SK-N-SH treated with all-trans-retinoic acid at 6 μM for 48 hours (cell line): ENCODE measurements at places on chromosomes 13 and 19.

GRCh38 chr13:111398196-111398595 is 77.8 kb downstream of the TEX29 start:
- no peak for ATAC-seq

DNA sequence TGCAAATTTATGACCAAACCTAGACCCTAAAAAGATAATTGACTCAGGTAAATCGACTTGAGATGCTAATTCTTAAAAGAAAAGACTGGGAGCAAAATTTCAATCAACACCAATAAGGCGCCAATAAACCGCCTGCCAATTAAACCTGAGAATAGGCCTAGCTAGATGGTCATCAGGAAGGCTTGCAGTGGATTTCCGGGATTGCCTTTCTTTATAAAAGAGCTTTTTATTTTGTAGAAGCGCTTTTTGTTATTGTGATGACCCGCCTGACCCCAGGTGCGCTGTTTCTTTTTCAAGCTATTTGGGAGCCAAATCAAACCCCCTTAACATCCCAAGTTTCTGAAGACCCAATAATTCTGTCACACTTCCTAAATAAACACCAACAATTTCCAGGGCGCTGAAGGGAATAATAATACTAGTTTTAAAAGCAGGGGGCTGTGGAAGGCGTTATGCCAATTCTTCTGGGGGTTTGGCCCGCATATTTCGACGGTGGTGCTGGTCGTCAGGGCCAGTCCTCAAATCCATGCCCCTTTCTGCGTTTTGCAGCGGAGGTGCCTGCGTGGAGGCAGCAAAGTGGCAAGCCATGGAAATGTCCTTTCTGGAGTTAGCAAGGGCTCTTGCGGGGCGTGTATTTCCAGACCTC is 2.9 kb upstream of the ZIC5 start:
- no peak for ATAC-seq

GRCh38 chr19:33286899-33287298 is 15.4 kb downstream of the CEBPA start:
- no peak for ATAC-seq

DNA sequence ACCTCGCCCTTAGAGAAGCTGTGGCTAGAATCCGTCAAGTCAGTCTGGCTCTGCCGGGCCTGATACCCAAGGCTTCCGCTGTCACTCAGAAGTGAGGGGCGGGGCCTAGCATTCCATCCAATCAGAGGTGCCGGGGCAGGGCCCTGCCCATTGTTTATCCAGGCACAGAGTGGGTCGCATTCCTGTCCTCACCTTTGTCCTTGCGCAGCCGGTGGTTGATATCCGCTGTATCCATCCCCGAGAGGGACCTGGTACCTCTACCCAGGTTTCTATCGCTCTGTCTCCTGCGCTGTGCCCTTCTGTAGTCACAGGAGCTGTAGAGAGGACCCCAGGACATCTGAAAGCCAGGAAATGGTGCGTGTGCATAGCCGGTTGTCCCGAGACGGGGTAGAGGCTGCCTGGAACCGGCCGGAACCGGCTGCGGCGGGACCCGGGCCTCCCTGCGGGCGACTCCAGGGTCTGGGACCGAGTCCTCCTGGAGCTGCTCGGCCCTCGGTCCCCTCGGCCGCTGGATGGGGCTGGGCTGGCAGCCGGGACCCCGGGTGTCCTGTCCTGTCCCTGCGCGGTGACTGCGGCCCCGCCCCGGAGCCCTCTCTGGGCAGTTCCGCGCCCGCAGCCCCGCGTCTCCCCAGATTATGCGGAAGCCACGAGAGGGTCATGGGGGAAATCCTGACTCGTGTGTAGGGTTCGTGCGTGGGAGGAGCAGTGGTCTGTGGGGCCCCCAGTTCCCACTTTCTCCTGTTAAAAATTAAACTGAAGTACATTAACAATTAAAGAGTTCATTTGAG is at the start of gene ZNF763:
Gene ZNF763 (plus strand): TSS at position 183 of the 788 bp plus-strand sequence. CDS start 169 bp downstream, at position 352.
- peak; percentile 96 for ATAC-seq

DNA sequence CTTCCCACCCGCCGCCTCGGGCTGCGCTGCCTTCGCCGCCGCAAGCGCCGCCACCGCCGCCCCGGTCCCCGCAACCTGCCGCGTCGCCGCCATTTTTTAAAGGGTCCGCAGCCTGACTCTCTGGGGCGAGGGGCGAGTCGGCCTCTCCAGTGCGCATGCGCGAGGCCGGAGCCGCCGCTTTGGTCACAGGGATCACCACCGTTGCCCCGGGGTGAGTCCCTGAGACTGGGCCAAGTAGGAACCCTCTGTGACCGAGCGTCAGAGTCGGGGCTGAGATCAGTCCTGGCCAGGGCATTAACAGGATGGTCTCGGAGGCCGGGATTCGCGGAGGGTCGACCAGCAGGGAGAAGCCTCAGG is 42.6 kb downstream of the ZNF146 start:
- ATAC-seq, result peak; percentile 61

- ATAC-seq, result no peak
Measured at GRCh38 chr19:49514151-49514550, 1.7 kb downstream of the FCGRT start.

DNA sequence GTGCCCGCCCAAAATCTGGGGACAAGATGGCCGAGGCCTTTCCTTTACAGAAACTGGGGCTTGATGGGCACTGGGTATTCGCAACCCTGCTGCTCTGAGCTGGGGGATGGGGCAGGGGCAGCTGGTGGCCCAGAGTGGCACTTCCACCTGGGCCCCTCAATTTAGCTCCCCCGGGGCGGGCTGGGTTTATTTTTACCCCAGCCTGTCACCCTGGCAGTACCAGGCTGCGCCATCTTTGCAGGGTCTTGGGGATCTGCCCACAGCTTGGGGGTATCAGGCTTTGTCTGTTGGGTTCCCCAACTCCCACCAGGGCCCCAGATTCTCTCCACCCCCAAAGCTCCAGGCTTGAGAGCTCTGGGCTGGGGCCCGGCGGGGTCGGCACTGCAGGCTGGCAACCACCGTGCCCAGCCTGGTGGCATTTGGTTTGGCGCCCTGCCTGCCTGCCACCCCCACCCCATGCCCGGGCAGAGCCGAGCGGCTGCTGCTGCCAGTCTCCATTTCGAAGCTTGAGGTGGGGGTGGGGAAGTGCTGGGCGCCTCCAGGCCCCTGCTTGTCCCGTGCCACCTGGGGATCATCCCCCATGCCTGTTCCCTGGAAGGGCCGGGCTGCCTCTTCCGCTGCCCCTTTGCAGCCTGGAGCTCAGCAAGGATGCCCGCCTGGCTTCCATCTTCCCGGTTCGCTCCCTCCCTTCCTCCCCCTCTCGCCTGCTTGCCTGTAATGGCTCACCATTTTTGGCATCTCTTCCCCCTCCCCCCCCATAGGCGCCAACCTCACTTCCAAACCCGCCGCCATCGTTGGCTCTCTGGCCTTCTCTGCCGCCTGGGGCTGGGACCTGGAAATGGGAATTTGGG is 11.4 kb downstream of the NFIX start:
- ATAC-seq, result no peak

DNA sequence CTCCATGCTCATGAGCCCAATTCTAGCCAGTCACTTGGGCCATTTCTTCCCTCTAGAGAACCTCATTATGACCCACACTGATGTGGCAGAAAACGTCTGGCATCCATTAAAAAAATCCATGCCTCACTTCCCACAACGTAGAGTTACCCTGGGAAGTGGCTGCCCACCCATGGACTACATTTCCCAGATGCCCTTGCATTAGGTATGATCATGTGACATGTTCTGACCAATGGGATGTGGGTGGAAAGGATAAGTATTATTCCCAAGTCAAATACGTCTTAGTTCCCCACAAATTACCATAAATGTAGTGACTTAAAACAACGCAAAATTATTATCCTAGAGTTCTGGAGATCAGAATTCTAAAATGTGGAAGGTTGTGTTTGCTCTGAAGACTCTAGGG is 47.9 kb upstream of the ZNRF4 start:
- no peak for ATAC-seq

DNA sequence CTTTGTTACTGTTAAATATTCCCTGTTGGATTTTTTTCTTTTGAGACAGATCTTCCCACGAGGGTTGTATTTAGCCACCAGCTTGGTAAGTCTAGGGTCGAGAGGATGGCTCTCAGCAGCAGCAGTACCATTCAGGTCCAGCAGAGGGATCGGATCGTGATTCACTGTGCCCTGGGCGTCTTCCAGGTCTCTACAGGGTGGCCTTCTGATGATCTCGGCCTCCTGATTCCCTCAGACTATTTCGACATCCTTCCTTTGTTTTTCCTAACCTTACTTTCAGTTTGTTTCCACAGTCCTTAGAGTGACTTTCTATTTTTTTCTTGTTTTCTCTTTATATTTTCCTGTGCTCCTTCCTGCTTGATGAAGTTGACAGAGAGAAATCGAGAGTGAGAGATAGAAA is 1436.9 kb downstream of the UQCRFS1 start:
- ATAC-seq, result no peak

GRCh38 chr13:28819735-28820098 is 422 bp upstream of the MTUS2 start:
- peak; percentile 67 for ATAC-seq

- no peak for ATAC-seq
Measured at GRCh38 chr19:55097864-55098715, 19.3 kb downstream of the PPP1R12C start.

- no peak for ATAC-seq
Measured at GRCh38 chr19:5231857-5232678, 108.5 kb downstream of the PTPRS start.

DNA sequence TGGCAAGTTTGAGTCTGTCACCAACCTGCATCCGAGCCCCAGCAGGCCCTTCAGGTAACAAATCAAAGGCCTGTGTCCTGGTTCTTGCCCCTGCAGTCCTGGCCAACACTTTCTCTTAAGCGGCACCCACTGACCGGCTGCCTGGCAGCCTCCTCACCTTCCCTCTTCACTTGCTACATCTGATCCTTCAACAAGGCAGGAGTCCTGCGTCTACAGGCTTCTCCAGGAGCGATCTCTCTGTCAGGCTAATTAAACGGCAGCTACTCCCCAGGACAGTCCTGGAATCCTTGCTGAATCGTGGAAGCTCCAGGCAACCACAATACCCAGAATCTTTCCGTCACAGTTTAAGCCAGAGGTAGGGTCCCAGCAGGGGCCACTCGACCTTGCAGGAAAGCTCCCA is 41.1 kb upstream of the GAS6 start:
- ATAC-seq, result no peak

DNA sequence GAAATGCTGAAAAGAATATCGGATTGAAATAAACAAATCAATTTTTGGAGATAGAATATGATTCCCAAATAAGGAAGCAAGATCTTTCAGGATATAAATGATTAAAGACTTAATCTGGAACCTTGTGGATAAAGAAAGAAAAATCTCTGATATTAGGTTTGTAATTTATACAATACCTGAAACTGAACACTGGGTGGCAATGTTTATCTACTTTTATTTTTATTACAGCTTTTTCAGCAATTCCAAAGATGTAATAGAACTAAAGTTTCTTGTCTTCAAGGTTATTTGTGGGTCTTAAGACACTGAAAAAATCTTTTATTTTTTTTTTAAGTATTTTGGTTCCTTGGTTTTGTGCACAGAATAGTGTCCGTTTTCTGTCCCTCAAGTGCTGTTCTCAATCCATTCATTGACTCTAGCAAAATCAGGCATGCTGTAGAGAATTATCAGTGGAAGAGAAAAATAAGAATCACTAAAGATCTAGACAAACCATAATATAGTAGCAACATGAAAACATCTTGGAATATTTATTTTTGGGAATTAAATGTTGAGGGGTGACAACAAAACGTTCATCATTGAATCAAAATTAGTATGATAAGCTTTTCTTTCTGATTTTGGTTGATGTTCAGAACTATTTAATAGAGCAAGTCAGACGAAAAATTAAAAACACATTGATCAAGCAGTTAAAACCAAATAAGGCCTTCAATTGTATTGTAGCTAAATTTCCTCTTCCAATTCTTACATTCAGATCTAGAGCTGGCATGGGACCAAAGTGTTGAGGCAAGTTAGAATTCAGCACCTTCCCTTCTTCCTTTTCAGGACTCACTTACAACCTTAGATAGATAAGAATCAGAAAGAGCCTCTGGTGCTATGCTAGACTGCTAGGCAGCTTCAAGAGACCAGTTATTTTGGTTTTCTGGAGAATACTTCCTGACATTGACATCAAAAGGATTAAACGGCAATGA is 704.4 kb upstream of the PCDH20 start:
- peak; percentile 34; the same call in 1 of the 3 replicates for ATAC-seq

DNA sequence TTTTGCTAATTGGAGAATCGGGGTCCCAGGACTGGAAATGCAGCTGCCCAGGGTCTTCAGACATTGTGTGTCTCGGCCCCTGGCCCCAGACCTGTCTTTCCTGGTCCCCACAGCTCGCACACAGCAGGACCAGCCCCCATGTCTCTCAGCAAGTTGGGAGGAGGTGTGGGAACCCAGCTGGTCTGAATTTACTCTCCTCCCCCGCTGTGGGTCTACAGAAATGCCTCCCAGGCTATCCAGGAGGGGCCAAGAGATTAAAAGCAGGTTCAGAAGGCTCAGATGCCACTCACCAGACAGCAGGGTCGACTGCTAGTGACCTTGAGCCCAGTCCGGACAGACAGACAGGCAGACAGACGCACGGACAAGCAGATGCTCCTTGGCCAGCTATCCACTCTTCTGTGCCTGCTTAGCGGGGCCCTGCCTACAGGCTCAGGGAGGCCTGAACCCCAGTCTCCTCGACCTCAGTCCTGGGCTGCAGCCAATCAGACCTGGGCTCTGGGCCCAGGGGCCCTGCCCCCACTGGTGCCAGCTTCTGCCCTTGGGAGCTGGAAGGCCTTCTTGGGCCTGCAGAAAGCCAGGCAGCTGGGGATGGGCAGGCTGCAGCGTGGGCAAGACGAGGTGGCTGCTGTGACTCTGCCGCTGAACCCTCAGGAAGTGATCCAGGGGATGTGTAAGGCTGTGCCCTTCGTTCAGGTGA is at the start of gene DAND5:
Gene DAND5 (plus strand): TSS at position 285 of the 697 bp plus-strand sequence. CDS start 85 bp downstream, at position 370.
- peak; percentile 65 for ATAC-seq

DNA sequence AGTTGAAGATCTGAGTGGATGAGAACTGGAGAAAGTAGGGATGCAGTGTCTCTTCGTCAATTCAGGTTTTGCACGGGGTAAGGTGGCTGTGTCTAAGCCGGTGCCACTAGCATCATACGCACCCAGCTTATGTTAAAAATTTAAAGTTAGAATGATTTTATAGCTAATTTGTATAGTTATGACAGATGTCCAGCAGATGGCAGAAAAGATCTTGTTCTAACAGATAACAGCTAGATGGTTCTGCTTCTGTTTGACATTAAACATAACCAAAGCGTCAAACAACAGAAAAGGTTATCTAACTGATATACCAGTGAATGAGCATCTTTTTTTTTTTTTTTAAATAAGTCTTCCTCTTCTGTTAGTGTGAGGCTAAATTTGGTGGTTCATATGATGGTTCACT is 18.8 kb upstream of the EDDM13 start:
- ATAC-seq, result peak; percentile 84
